ENCODE measurements at places on chromosomes 2 and 18.

GRCh38 chr2:109472974-109473373 lies 140.8 kb downstream of the SEPTIN10 start:
- no peak for DNase-seq

DNA sequence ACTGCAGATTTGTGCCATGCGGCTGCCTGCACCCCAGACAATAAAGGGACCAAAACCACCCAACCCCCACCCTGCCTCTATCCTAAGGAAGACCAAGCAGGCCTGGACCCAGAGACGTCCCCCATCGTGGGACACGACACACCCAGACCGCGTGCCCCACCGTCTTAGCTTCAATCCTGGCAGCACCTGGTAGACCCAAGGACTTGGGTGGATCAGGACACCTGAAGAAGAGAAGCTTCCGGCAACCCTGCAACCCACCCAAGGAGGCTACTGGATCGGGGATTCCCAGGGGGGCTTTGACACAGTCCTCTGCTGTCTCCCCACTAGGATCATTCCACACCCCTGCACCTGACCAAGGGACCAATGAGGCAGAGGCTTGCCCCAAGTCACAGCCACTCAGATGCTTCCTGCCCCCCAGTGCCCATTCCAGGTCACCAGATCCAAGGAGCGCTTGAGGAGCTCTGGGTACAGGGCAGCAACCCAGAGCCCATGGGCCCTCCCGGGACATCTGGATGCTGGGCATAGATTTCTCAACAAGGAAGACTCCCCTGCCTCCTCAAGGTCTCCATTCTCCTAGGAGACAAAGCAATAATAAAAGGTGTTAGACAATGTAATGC lies 3.6 kb downstream of the ALPI start:
- no peak for DNase-seq

- DNase-seq, result no peak
Observed at GRCh38 chr18:47800248-47800647, 130.2 kb downstream of the SMAD2 start.

DNA sequence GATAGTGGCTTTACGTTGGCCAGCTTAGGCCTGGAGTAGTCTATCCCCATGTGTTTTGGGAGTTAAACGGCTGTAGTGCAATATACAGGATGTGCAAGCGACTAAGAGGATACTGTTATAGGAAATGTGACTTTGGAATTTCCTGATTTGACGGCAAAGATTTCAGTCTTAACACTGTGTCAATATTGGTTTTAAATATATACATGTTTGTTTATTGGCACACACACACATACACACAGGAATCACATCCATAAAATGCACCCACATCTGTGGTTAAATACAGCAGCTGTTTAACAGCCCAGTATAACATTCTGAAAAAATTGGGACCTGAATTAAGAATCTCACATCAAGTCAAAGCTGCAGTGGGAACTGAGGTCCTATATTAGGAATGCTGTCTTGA lies 347.1 kb downstream of the TXNL1 start:
- DNase-seq, result peak; percentile 19

GRCh38 chr18:23363865-23364570 lies 89.1 kb upstream of the RIOK3 start:
- no peak for DNase-seq

DNA sequence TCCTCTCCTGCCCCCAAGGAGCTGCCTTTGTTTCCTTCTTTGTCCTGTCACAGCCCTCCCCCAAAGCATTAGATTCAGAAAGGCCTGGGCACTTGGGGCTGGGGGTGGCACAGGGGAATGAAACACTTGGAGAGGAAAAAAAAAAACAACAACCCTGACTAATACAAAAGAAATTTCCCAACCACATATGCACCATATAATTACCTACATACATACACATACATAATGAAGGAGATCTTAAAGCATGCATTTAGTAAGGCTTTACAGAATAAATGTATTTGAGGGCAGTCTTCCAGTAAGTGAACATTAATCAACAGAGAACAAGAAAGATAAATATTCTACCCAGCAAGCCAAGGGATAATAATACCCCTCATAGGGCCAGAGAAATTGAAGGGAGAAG lies 70.0 kb upstream of the PPP1CB start:
- DNase-seq, result peak; percentile 80

DNA sequence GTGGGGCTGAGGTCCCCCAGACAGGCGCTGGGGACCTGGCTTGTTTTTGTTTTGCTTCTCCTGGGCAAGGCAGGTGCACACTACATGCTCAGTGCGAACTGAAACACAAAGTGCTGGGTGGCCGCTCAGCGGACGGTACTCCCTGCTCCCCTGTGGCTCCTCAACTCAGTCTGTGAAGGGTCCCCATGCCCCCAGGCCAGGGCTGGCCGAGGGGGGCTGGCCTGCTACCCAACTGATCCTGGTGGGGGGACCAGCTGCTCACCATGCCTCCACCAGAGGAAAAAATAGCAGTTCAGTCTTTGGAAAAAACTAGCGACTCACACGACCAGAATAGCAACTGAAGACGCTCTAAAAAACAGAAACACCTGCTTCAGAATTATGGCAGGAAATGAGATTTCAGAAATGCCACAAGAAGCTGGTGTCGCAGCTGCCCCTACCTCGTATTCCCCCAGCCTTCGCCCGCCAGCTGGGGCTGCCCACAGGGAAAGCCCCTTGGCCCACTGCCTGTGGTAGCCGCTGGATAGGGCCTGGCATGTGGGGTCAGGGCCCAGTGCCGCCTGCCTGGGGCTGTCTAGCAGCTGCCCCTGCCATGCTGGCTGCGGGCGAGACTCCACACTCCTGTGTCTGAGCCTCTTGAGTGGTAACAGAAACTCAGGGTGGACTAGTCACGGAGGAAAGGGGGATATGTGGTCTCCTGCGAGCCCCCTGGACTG lies 43.7 kb downstream of the MEX3C start:
- no peak for DNase-seq

DNA sequence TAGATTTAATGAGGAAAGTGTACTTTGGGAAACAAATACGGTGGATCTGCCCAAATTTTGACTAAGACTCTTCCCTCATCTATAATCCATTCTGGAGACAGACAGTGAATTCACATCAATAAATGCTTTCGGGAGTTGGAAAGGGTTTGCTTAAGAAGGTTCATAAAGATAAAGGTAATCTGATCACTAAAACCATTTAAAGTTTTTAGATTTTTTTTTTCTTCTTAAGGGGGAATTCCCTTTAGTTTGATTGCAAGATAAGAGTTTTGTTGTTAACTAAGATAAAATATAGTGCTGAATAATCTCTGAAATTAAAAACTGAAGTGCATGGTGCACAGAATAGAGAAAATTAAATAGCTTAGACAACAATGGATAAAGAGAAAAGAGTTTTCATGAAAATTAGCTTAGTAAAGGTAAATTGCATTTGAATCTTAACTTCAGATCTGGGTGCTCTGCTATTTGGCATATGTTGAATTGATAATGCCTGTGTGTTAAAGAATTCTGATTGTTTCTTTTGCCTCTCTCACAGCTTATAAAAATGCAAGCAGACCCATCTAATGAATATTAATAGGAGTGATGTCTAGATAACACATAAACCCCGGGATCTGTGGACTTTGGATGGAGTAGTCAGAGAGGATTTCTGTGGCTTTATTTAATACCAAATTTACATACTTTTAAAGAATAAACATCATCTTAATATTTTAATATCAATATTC lies 100.8 kb downstream of the MEIS1 start:
- DNase-seq, result no peak

DNA sequence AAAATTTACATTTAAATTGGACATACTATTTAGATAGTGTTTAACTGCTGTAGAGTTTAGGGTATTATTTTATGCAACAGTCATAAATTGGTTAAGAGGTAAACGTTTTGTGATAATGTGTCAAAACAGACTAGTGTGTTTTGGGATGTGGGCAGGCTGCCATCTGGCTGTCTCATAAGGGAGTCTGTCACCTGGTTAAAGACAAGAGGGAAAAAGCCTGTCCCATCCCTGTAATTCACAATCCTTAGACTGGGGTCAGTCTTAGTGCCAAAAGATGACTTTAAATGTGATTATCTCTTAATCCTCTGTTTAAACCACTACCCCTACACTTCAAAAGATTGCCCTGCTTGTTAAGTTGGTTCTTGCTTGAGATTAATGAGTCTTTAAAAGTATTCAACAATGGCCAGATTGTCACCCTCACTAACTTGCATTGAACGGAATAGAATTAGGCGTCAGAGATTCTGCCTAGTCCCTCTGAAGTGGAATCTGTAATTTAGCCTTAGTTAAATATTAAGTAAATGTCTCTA lies 59.2 kb downstream of the SGPP2 start:
- DNase-seq, result no peak

DNA sequence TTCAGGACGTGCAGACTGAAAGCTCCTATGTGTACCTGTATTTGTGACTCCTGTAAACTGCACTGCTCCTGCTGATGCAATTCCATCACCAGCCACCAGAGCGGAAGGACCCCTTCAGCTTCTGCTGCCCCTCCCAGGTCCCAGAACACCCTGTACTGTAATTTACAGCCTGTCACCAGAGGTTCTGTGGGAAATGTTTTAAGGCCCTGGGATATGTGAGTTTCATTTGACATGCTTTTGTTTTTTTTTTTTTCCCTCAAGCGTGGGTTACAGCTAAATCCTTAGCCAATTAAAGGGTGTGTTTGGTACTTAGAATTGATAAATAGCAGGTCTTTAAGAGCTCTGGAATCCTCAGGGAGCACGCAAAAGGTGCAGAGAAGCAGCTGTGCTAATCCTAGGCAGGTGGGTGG lies 79.4 kb downstream of the KCTD1 start:
- no peak for DNase-seq

DNA sequence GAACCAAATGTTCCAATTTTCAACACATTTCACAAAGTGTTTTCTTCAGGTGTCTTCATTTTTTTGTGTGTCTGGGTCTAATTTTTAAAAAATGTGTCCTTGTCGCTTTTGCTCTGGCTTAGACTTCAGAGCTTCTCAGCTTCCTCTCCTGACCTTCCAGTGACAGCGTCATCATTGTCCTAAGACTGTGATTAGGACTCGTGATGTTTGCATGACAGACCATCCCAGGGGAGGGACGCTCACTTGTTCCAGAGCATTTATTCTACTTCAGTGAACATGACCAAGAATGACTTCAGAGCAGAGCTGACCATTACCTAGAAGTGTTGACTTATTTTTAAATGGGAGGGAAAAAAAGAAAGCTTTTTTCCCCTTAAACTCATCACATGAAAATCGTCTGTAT lies 591.9 kb downstream of the IRS1 start:
- no peak for DNase-seq

GRCh38 chr2:101115664-101116063 lies 35.5 kb downstream of the TBC1D8 start:
- DNase-seq, result no peak

- DNase-seq, result no peak
Observed at GRCh38 chr2:23464156-23464555, 79.2 kb downstream of the KLHL29 start.

DNA sequence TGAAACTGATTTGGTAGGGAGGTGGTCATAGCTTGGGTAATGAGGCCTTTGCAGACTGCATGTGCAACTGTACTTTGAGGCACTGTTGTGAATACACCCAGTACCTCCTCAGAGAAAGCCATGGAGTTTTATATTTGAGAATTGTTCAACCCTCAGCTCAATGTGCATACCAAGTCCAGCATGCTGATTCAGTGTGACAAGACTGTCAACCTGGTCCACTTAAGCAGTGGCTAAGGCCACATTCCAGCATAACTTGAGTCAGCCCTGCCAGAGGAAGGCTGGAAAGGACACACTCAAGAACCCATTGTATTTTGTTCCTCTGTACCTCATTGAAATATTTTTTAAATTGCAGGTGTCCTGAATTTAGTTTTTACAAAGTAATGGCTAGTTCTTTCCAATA lies 121.8 kb upstream of the HNMT start:
- DNase-seq, result no peak

DNA sequence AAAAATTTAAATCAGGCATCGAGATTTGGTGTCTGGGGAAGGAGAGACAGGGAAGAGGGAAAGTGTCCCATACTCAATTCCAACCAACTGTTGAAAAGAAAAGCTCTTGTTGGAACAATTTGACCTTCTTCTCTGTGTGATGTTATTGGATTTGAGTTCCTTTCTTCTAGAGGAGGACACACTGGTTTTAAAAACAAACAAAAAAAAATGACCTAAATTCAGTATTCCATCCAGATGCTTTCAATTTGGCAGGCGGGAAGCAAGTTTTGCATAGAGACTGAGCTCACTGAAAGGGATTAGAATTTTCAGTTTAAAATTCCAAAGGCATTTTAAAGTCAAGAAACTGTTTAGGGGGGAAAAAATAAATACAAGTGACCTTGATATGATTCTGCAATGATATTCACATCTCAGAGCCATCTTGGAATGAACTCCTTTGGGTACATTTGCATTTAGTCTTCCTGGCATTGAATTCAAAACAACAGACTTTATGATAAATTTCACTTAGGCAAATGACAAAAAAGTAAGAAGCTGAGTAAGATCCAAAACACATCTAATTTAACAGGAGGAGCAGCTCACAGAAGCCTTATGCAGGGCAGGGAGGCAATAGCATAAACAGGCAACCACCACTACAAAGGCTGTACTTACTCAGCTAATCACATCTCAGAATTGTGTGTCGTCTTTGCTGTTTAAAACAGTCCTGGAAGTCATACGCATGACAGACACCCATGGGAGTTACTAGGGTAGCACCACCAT lies 126.8 kb downstream of the CDH20 start:
- peak; percentile 16 for DNase-seq
